Heart right ventricle (tissue), 16 donors: ENCODE measurements at places on chromosomes 7 and 10. TPM values are rescaled to one million over a fixed set of nuclear protein-coding genes. Genes with fewer than 3 reads are reported as not detected.

The LRIT2 gene
- polyA plus RNA-seq, result not detected

- DNase-seq, result peak; percentile 76
Observed at GRCh38 chr7:137878333-137878961, 31.7 kb upstream of the DGKI start.

DNA sequence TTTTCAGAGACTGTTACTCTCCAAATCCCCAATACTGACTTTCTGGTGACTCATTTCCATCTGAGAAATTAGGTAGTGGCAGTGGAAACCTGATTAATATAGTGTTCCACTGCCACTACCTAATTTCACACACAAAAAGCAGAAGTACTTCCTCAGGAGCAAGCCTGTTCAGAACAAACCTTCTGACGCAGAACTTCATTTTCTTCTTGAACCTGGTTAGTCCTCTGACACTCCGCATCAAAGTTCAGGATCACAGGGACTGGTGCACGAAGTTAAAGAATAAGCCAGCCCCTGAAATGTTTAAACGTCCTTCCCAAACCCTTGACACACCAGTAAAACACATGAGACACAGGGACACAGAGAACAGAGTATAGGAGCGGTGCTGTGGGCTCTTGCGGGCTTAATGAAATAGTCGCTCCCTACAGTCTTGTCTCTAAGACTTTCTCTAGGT, 4.4 kb downstream of the WDR91 start:
- DNase-seq, result no peak

DNA sequence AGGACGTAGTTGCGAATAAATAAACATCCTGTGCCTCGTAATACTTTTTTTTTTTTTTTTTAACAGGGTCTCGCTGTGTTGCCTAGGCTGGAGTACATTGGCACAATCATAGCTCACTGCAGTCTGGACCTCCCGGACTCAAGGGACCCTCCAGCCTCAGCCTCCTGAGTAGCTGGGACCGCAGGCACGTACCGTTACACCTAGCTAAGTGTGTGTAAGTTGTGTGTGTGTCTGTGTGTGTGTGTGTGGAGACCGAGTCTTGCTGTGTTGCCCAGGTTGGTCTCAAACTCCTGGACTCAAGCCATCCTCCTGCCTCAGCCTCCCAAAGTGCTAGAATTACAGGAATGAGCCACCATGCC, 573 bp upstream of the PON2 start:
- DNase-seq, result no peak

The CHST15 gene
- polyA plus RNA-seq, result 2.3 TPM

The HECW1 gene
- 0.07 TPM for polyA plus RNA-seq

- no peak for DNase-seq
Observed at GRCh38 chr7:64559206-64559605, 3.7 kb downstream of the ZNF680 start.

The NPFFR1 gene
- polyA plus RNA-seq, result not detected

DNA sequence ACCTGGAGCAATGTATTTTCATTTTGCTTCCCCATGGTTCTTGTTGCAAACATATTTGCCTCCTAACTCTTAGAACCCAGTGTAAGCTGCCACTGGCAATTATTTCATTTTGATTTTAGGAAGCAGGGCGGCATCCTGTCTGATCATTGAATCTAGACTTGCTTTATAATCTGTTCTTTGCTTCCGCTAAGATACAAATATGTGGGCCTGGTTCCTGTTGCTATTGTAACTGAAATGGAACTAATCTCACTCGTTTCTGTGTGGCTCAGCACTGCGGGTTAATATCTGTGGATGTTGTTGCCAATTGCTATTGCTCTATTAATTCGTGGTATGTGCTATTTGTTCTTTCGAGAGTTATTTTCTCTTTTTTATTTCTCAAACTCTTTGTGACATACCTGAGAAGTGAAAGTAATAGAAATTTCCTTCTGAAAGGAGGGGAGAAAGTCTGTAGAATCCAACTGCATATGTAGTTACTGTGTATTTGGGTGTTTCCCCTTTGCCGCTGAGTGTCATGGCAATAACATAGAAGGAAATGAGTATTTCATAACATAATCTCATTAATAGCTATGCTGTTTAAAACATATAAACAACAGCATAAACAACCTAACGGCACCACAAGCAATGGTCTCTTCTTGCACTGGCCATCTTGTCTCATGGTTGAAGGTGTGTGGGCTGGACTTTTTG, 62.4 kb downstream of the FZD1 start:
- no peak for DNase-seq

DNA sequence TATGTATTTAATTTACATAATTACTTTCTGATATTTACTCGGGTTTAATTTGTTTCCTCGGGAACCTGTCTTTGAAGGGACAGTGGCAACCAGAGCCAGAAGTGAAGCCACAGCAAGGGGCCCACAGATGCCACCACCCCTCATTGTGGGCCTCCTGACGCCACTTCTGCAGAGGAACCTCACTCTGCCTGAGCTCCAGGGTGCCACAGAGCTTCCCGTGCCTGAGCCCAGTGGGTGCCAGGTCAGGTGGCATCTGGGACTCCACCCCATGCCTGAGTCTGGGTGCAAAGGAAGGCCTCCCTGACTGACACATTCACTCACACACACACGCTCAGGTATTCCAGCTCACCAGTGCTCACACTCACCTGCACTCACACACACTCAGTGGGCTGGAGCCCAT, 213.7 kb downstream of the GRID1 start:
- no peak for DNase-seq

GRCh38 chr7:34821932-34822558, 164.0 kb downstream of the NPSR1 start:
- DNase-seq, result no peak

The DRGX gene
- polyA plus RNA-seq, result not detected

The TMEM254 gene
- 6.9 TPM for polyA plus RNA-seq

The SLC18A2 gene
- 0.12 TPM for polyA plus RNA-seq

DNA sequence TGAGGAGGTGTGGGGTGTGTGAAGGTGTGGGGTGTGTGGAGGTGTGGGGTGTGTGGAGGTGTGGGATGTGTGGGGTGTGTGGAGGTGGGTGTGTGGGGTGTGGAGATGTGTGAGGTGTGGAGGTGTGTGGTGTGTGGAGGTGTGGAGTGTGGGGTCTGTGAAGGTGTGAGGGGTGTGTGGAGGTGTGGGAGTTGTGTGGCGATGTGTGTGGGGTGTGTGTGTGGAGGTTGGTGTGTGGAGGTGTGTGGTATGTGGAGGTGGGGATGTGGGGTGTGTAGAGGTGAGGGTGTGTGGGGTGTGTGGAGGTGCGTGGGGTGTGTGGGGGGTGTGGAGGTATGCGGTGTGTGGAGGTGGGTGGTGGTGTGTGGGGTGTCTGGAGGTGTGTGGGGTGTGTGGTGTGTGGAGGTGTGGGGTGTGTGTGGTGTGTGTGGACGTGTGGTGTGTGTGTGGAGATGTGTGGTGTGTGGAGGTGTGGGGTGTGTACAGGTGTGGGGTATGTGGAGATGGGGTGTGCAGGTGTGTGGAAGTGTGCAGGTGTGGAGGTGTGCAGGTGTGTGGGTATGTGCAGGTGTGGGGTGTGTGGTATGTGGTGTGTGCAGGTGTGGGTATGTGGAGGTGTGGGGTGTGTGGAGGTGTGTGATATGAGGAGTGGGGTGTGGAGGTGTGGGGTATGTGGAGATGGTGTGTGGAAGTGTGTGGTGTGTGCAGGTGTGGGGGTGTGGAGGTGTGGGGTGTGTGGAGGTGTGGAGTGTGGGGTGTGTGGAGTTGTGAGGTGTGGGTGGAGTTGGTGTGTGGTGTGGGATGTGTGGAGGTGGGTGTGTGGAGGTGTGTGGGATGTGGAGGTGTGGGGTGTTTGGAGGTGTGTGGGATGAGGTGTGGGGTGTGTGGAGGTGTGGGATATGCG, 34.5 kb downstream of the SPDYE17 start:
- DNase-seq, result no peak

DNA sequence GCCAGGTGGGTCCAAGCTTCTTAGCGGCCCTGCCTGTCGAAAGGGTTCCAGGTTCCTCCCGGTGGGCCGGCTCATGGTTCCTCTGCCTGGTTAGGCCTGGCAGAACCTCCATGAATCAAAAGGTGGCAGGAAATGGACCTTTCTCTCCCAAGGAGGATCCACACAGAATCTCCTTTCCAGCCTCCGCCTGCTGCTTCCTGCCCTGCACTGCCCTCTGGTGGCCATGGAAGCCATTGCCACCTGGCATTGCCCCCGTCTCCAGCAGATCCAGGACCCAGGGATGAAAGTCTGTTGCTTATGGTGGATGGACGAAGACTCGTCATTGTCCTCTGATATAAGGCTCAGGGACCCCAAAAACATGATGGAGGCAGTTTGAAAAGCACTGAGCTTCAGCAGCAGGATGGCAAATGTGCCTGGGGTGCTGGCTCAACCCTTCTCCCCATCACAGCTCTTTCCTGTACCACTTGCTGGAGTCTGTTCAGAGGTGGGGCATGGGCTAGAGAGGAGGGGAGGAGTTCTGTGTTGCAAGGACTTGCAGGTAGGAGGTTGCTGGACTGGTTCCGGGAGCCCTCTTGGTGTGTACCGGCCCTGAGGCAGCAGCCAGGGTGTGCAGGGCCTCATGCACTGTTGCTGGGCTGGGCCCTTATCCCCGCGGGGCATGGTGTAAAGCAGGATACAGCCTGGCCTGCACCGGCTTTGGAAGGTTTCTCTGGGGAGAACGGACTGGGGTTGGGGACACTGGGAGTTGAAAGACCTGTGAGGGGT, 11.3 kb upstream of the INMT start:
- DNase-seq, result peak; percentile 82

The OR6B1 gene
- not detected for polyA plus RNA-seq

The ANKRD22 gene
- 0.12 TPM for polyA plus RNA-seq

GRCh38 chr10:7819121-7819460, 786 bp downstream of the TAF3 start:
- DNase-seq, result peak; percentile 34

GRCh38 chr10:130136226-130137089, at the start of gene GLRX3:
GLRX3 (plus strand) TSS chr10:130136391; CDS start chr10:130136421, 30 bp downstream.
- peak; percentile 89 for DNase-seq

The H2BK1 gene
- not detected for polyA plus RNA-seq

DNA sequence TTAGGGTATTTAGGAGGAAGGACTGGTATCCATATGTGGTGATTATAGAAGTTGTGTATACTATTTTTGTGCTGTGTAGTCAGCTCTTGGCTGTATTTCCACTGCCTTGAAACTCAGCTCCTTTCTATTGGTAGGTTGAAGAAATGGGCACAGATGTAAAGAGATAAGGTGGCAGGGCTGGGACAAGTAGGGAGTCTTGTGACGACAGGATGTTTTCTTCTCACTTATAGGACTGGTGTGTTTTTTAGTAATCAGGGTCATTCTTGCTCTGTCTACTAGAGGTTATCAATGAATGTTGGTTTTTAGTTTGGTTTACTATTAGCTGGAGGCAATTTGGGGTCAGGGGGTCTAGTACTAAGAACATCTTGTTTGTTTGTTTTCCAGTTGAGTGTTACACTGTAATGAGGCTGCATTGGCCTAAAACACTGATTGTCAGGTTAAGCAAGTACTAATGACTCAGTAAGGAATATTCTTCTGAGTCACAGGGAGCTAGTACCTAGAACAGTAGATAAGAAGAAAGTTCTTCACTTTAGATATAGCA, 11.8 kb downstream of the UBN2 start:
- DNase-seq, result no peak

The SFTPA1 gene
- polyA plus RNA-seq, result not detected

- peak; percentile 94 for DNase-seq
Observed at GRCh38 chr10:74589226-74589673, 237.2 kb upstream of the KAT6B start.

GRCh38 chr7:20484356-20484755, 131.1 kb upstream of the ABCB5 start:
- no peak for DNase-seq

GRCh38 chr10:115936926-115937767, 335.9 kb downstream of the GFRA1 start:
- DNase-seq, result no peak

DNA sequence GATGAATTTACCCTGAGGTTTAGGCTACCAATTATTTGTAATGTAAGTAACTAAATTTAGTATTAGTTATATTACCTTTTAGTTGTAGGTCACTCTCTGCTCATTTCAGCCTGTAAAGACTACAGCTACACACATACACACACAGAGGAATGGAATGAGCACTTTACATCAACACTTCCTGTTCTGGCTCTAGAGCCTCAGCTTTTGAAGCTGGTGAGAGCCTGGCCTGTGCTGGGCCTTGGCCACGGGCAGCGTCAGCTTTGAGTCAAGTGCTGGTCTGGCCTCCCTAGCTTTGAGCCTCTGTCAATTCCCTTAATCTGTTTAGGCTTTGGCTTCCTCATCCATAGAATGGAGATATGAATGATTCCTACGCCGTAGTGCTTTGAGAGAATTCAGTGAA, 141.7 kb downstream of the EGFR start:
- no peak for DNase-seq

- no peak for DNase-seq
Observed at GRCh38 chr7:29356631-29357030, 162.1 kb downstream of the CHN2 start.

DNA sequence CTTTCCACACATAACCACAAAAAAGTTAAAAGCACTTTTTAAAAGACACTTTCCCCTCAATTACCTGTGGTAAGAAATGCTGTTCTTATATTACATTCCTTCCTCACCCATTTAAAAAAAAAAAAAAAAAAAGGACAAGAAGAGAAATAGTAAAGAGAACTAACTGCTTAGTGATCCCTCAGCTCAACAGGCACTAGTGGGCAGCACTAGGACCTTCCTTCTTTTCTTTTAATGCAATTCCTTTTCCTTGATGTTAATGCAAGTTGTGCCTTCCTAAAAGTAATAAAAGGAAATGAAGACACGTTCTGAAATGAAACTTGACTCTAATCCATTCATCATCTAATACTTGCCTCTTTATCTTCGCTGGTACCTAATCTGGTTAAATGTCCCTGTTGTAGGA, 189.7 kb downstream of the TCF7L2 start:
- no peak for DNase-seq

- no peak for DNase-seq
Observed at GRCh38 chr7:121097577-121097976, 109.1 kb downstream of the CPED1 start.

The ZNF488 gene
- polyA plus RNA-seq, result not detected

GRCh38 chr7:102283477-102284189, 3.0 kb upstream of the SH2B2 start:
- no peak for DNase-seq

DNA sequence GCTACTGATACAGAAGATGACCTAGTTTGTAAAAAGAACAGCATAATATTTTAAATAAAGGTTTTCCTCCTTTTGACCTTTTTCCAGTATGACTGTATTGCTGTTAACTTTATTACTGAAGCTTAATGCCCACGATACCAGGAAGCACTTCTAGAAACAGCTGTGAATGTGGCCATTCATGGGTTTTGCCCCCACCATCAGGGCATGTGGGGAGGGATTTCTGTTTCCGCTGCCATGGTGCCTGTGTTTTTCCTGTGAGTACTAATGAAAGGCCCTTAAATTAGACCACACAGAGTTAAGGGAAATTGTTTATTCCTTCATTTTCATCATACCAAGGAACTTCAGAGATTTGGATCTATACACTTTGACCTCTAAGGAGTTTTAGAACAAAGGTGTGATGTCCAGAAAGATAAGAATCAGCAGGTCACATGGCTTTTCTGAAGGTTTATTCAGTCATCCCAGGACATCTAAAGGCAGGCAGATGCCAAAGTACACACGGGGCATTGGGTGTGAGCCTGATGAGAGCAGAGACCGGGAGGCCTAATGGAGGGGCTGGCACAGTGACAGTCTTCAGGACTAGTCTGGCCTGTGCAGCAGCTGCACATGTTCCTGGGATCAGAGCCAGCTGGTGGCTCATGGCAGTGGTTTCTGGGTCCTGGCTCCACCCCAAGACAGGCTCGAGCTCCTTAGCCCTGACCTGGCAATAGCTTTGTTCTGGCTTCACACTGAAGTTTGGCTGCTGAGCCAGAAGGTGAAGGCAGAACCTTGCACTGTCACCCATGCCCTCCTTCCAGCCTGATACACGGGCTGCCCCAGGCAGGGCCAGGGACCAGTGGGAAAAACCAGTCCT, 190.9 kb downstream of the REEP3 start:
- DNase-seq, result peak; percentile 90
